ENCODE measurements at places on chromosomes 12 and 14.

- DNase-seq = no peak
Measured at GRCh38 chr14:79037593-79037992, 867.4 kb downstream of the NRXN3 start.

DNA sequence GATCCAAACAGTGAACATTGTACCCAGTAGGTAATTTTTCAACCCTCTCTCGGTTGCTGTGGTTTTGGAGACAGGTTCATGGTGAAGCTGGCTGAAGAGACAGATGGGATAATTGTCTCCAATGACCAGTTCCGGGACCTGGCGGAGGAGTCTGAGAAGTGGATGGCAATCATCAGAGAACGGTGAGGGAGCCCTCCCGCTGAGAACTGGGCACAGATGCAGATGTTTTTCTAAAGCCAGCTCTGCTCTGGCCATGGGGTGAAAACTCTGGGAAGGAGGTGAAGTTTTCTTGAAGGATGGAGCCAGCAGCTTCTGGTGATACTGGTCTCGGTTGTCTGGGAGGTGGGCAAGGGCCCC, 6.2 kb downstream of the KHNYN start:
- DNase-seq = no peak

DNA sequence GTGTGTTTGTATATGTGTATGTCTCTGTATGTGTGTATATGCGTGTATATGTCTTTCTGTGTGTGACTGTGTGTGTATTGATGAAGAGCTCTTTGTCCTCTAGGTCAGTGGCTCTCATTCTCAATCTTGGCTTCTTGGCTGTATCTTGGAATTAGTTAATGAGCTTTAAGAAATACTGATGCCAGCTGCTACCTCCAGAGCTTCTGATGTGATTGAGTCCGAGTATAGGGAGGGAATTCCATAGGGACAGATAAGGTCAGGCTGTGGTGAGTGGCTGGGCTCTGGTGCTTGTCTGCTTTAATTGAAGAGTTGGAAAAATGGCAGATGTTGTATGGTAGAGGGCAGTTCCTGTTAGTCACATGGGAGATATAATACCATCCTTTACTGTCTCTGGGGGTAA, 140.1 kb downstream of the C12orf75 start:
- no peak for DNase-seq

DNA sequence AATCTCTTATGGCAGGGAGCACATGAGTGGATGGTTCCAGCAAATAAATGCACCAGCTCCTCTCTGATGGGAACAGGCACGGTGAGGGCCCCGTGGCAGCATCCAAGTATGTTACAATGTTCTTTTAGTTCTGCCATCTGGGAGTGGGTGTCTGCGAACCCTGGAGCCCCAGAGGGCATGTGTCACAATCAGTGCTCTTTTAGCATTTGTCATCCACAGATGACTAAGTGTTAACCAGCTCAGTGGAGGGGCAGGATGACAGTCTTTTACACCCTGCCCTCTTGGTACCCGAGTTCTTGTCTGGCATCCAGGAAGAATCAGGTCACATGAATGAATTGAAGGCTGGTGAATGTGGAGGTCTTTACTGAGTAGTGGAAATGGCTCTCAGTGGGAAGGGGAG, 560.4 kb upstream of the FLRT2 start:
- no peak for DNase-seq

DNA sequence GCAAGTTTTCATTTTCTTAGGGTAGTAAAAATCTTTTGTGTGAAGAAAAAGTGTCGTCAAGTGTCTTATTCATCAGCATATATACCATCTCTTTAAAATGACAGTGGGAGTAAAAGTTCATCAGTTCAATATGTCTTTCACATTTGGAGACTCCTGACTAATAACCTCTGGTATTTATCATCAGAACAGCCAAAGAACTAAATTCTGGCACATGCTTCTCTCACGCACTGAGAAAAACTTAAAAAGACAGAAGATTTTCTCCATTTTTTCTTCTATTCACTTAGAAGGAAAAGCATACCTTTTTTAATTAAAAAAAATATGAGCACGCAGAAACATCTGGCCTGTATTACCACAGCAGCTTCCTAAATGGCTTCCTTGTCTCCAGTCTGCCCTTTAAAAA, 265.7 kb downstream of the AKAP6 start:
- DNase-seq = no peak

DNA sequence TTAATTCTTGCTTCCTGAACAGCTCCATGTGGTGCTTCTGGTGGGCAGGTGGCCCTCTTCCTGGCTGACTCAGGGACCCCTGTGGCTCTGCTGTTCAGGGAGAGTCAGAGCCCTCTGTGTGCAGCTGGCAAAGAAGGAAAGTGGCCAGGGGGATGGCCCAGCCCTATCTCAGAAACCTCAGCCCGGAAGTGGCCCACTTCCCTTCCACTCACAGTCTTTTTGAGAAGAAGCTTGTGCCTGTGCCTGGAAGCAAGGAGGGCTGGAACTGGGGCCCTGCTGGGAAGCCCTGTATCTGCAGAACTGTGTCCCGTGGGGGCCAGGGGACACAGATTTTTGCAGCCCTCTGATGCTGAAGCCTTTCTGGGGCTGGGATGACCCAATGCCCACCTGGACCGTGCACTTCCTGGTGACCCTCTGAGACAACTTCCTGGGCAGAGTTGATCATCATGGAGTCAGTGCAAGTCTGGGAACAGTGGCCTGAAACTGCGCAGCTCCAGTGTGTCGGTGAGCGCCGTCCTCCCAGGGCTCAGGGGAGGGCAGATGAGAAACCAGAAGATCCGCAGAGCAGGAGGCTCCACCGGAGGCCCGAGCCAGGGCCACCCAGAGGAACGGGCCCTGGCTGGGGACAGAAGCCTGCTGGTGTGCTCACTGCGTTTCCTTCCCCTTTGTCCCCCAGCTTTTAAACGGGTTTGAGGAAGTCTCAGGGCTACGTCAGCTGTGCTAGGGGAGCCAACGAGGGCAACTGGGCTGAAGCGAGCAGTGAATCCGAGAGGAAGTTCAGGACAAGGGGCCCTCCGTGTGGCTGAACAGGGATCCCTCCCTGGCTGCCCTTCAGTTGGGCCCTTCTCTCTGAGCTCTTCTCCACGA, 217.4 kb upstream of the RTL1 start:
- DNase-seq = no peak

DNA sequence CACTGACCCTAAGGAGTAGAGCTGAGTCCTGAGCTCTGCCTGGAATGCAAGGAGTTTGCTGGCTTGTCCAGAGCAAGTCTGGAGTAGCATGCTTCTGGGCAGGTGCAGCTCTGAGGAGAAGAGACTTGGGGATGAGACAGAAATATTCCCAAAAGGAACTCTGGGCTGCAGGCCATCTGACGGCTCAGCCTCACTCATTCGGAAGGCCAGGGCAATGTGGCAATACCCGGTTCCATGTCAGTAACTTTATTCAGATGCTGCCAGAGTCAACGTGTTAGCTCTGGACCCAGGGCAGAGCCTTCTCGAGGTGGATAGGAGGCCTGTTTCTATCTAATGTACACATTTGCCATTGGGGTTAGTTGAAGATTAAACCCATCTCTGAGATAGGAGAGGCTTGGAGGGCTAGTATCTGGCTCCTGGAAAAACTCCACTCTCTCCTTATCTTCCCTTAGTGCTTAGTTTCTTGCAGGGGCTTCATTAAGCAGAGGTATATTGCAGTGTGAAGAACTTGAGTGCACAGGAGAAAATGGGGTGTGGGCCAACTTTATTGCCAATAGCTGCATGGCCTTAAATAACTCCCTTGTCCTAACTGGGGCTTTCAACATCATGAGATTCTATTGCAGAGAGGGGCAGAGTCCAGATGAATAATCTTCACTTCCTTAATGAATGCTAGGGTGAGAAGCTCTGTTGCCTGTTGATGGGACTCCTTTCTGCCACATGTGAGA, 65.6 kb downstream of the NTF3 start:
- DNase-seq = no peak

- no peak for DNase-seq
Measured at GRCh38 chr14:33812181-33812580, 138.7 kb downstream of the EGLN3 start.

GRCh38 chr12:69342421-69342820, 5.8 kb upstream of the LYZ start:
- no peak for DNase-seq

- DNase-seq = no peak
Measured at GRCh38 chr12:131950182-131950913, 606 bp downstream of the EP400 start.

DNA sequence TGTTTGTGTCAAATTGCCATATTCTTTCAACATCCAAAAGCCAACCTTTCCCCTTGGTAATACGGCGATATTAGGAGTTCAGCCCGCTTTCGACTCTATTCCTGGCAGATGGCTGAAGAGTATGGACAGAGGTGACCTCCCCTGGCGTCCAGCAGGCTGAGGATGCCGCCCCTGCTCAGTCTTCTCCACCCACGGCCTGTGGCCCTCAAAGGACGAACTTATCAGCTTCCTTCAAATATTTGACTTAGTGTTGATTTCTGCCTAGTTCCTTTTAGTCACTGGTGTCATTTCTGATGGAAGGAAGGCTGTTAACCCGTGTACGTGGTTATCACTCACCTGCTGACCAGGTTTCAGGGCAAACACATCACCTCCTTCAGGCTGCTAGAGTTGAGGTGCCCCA, 65.0 kb downstream of the TESC start:
- no peak for DNase-seq

- DNase-seq = no peak
Measured at GRCh38 chr14:98501836-98502235, 770.2 kb downstream of the BCL11B start.

DNA sequence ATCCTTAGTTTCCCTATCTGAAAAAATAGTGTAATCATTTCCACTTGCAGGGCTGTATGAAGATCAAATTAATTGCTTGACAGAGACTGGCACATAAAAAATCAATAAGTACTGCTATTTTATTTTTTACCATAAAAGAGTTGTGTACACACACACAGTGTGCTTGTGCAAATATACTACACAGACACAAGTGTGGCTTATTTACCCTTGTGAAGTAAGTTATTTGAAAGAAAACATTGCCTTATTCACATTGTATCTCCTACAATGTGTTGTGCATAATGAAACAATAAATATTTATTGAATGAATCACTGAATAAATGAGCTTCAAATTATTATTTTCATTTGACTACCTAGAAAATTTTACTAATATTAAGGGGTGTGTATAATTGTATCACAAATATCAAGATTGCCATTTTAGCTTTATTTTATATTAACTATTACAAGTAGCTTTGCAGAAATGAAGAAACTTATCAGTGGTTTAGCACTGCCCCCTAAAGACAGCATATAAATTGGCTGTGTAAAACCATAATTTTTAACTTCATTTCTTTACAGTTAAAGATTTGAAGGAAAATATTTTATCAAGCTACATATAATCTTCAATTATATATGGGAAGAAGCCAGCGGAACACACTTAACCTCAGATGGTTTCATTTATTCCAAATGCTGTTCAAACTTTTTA, 11.3 kb downstream of the GARIN6 start:
- DNase-seq = peak; percentile 5

- no peak for DNase-seq
Measured at GRCh38 chr14:101191101-101191720, 287.7 kb upstream of the RTL1 start.

DNA sequence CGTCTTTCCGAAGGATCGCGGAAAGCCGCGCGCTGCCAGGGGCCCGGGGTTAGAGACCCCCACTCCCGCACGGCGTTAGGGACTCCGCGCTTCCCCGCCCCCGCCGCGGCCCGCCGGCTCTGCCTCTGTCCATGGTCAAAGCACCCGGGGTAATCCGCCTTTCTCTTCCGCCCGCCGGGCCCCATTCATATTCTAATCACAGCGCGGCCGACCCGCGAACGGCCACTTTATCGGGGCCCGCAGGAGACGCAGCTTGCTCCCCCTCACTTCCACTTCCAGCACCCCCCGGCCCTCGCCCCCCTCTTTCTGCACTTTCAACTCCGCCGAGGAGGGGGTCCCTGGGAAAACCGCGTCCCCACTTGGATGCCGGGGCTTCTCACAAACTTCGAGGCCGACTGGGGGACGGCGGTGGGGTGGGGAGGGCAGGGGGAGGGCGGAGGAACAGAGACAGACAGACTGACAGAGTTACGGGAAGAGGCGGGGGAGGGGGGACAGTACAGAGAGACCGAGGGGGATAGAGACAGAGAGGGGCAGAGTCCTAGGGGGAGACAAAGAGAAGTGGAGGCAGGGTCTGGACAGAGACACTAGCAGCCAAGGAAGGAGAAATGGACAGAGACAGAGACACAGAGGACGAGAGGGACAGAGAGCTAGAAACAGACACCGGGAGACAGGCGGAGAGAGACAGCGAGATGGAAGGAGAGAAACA, 1.1 kb upstream of the RFX4 start:
- no peak for DNase-seq

DNA sequence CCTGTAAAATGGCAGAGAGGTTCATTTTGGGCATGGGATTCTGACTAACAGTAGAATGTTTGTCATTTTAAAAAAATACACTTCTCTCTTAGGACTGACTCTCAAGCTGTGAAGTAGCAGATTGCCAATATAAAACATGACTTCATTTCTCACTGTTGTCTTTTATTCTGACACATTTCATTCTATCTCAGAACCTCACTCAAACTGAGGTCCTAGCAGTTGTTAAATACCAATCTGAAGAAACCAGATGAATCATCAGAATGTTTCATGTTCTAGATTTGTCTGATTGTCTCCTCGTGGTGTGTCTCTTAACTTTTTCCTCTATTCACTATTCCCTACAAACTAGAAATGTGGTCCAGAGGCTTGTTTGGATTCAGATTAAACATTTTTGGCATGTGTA, 276.5 kb upstream of the NPAS3 start:
- DNase-seq = no peak

DNA sequence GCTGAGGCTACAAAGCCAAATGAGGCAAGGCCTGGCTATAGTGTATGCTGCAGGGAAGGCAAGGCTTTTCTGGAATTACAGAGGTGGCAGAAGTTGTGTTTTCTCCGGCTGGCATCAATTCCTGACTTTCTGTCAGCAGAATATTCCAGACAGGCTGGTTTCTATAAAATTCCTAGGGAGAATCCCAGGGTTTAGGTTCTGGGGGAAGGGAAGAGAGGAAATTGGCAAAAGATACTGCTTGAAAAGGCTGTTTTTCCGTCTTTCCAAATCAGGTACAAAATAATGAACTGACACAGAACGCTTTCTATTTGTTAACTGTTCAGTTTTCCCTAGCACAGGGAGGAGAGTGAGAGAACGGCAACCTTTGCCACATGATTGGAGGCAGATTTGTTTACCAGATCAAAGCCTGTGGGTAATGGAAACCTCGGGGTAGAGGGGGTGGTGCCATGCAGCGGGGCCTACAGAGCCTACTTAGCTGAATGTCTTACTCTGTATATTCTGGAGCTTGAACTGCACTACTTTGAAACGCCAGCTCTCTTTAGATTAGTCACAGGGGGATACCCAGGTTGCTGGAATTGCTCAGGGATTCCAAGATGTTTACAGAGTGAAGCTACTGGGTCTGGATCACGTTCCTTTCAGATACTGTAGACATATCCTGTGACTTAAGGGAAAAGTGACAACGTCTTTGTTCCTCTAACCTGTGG, 65.8 kb upstream of the DACT1 start:
- DNase-seq = no peak

- peak; percentile 20 for DNase-seq
Measured at GRCh38 chr14:99475179-99475578, 5.5 kb downstream of the SETD3 start.
